ENCODE measurements at places on chromosomes 1 and 21.

- DNase-seq = peak; percentile 70
Observed at GRCh38 chr1:9721606-9722377, 70.3 kb downstream of the PIK3CD start.

- no peak for DNase-seq
Observed at GRCh38 chr1:30834253-30834652, 74.3 kb downstream of the SDC3 start.

DNA sequence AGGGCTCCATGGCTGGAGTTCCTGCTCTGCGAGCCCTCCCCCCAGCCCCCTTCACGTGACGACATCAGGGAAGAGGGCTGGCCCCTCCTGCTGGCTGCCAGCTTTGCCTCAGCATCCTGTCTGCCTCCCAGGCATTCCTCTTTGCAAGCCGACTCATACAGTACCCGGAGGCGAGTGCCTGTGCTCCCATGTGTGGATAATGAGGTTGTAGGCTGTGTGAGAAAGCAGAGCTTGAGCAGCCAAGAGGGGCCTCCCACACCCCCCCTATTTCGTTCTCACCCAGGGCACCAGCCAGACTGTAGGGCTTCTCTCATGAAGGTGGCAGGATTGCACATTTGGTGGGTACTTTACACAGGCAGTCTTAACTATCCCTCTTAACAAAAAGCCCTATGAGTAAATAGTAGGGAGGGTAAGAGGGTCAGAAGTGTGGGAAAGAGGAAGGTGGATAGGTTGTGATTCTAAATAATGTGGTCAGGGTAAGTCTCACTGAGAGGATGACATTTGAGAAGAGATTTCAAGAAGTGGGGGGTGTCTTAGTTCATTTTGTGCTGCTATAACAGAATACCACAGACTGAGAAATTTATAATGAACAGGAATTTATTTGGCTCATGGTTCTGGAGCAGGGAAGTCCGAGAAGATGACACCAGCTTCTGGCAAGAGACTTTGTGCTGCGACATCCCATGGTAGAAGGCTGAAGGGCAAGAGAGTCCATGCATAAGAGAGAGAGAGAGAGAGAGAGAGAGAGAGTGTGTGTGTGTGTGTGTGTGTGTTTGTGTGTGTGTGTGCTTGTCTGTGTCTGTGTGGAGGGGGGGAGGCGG lies 113.5 kb downstream of the OMA1 start:
- DNase-seq = no peak

DNA sequence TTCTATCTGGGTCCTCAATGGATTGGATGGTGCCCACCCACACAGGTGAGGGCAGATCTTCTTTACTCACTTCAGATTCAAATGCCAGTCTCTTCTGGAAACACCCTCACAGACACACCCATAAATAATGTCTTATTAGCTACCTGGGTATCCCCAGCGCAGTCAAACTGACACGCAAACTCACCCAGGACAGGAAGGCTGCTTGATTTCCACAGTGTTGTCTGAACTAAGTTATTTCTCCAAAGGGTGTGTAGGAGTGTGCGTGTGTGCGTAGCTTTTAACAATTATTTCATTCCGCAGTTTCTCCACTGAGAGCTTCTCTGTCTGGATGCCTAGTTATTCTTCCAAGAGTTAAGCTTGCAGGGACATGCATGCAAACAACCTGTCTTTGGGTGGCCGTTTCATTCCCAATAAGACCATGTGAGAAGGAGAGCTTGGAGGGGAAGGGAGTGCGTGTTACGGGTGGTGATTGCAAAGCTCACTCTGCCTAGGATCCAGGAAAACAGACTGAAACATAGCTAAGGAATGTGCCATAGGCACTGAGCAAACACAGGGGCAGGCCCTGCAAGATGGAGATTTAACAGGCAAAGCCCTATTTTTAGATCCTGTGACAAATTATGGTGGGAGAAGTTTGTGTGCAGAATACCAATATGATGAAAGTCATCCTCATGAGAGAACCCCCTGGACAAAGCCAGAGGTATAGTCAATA lies 269.7 kb downstream of the DYRK1A start:
- no peak for DNase-seq

- no peak for DNase-seq
Observed at GRCh38 chr21:27047658-27048314, 80.9 kb upstream of the ADAMTS5 start.

- DNase-seq = no peak
Observed at GRCh38 chr1:184959626-184960025, 14.7 kb downstream of the NIBAN1 start.

DNA sequence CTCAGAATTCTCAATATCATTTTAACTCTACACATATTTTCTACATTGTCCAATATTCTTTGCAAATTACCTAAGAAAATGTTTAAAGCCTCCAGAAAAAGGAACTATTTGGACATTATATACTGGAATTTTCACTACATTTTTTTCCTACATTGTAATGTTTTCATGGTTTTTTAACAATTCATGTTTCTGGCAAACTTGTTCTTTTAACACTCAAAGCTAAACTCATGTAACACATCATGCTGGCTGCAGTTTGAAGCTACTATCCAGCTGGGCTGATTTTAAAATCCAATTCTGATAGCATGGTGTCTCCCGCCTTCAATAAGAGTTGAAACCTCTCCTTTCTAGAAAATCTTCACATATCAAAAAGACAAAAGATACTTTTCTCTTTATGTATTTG lies 52.0 kb downstream of the TGFBR3 start:
- no peak for DNase-seq

Data from activated CD4-positive, alpha-beta T cell treated with anti-CD3 and anti-CD28 coated beads for 24 hours (primary cell).